ENCODE measurements at places on chromosomes 7 and 10.
A peak's percentile ranks its signal among the peaks of the same experiment; 100 is the strongest.

DNA sequence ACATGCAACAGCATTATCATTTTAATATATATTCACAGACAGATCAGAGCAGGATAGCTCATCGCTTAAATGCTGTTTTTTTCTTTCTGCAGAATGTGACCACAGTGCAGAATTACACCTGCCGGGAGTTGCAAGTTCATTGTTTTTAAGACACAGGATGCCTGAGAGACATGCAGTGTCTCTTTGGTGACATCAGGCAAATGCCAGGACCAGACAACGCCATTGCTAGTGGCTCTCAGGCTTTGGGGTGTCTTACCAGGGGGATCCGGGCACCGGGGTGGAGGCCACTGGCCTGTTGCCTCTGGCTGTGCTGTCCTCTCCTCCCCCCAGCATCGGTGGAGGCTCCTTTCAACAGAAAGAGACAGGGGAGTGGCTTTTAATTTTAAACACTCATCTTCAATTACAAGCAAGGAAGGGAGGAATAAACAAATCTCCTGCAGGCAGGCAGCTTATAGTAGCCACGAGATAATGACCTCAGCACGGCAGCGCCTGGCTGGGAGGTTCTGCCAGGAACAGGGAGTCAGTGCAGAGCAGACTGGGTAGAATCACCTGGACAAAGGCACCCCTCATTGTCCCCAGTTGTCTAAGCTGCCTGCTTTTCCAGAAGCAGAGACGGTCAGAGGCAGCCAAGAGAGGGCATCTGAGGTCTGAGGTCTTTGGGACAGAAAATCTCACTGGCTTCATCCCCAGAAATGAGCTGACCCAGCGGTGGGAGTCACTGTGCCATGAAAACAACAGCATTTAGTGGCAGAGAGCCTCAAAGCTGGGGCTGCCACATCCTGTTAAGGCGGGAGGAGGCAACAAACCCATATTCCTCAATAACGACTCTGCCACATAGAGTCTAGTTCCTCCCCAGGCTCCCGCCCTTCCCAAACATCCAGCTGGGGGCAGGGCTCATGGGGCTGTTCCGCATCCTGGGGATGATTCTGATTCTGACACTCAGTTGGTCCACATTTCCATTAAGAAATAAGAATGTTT lies 148.4 kb downstream of the TCERG1L start:
- no peak for DNase-seq

GRCh38 chr7:148871030-148871429 lies 13.1 kb downstream of the EZH2 start:
- no peak for DNase-seq

DNA sequence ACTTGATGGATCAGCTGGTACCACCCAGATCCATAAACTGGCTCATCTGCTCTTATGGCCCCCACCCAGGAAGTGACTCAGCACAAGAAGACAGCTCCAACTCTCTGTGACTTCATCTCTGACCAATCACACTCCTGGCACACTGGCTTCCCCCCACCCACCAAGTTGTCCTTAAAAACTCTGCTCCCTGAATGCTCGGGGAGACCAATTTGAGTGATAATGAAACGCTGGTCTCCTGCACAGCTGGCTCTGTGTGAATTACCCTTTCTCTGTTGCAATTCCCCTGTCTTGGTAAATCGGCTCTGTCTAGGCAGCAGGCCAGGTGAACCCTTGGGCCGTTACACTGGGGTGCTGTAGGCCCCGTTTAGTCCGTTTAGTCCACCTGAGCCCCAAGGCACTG lies 23.4 kb upstream of the BNIP3 start:
- no peak for DNase-seq

DNA sequence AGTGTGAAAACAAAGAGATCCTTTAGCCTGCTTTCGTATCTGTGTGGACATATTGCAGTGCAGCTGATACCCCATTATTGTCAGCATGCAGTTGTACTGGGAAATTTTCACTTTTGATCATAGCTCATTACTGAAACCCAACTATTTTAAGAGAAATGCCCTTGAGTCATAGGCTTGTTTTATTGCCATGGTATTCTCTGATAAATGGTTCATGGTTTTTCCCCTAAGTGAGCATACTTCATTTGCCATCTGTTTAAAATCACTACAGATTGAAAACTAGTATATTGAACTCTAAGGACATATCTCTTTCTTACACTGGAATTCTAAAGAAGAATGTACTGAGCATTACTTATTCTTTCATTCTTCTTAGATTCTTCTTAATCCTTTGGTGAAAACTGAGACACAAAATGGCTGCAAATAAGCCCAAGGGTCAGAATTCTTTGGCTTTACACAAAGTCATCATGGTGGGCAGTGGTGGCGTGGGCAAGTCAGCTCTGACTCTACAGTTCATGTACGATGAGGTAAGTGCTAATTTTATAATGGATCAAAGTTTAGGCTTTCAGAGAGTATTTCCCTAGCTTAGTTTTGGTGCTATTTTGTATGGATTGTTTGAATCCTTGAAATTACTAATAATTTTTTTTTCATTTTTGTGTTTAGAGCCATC lies 63.0 kb downstream of the RALA start:
- DNase-seq: no peak

DNA sequence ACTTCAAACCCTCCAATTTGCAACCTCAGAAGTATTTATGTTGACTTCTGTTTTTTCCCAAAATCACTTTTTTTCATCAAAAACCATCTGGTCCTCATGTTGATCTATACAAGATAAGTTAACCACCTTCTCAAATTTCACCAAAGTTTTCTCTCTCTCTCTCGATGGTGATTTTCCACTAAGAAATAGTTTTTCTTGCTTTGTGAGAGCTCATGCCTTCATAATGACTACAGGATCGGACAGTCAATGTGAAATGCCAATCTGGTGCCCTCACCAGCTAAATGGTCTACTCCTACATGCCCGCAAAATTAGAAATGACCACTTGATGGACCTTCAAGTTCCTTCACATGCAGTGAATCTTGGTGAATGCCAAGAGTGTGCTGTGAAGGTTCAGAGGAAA lies 40.4 kb downstream of the CNNM1 start:
- DNase-seq: no peak

- DNase-seq: no peak
These were observed 70.8 kb downstream of the FRMD4A start for GRCh38 chr10:14259696-14260566.

GRCh38 chr7:88806280-88807037 lies 10.9 kb upstream of the TEX47 start:
- no peak for DNase-seq

GRCh38 chr7:31875424-31875823 lies 188.4 kb downstream of the PPP1R17 start:
- no peak for DNase-seq

- peak; percentile 87 for DNase-seq
These were observed at the start of gene RBM28 for GRCh38 chr7:128343554-128344430. Gene RBM28 (minus strand): TSS chr7:128343908. CDS start chr7:128343793, 115 bp downstream.

DNA sequence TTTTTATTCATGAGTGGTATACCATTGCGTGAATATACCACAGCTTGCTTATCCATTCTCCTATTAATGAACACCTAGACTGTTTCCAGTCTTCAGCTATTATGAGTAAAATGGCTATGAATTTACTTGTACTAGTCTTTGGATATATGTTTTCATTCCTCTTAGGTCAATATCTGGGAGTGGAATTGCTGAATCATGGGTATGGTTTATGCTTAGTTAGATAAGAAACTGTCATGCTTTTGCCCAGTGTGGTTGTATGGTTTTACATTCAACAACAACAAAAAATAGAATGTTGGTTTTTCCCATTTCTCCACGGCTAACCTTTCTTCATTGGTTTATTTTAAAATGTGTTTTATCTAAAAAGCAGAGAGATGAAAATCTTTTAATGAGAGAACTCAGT lies 308.3 kb downstream of the PHF14 start:
- peak; percentile 63 for DNase-seq

DNA sequence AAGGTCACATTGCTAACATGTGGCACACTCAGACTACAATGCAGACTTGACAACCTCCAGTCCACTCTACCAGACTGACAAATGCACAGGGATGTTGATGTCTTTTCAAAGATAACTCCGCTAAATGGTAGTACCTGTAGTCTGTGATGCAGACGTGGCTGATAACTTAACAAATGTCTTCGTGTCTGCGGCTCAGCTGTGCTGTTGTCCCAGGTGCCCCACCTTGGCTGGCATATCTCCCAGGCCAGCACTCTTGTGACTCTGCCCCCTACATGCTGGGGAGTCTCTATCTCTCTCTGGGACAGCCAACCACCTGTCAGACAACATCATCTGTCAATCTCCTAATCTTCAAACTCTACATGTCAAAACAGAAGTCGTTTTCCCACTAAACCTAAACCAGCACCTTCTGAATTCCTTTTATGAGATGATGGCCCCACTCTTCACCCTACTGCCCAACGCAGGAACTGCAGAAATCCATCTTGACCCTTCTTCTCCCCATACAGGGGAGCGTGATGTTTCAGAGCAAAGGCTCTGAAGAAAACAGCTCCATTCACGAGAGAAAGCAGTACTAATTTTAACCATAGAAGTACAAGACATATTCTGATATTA lies 156.4 kb downstream of the USP6NL start:
- no peak for DNase-seq

DNA sequence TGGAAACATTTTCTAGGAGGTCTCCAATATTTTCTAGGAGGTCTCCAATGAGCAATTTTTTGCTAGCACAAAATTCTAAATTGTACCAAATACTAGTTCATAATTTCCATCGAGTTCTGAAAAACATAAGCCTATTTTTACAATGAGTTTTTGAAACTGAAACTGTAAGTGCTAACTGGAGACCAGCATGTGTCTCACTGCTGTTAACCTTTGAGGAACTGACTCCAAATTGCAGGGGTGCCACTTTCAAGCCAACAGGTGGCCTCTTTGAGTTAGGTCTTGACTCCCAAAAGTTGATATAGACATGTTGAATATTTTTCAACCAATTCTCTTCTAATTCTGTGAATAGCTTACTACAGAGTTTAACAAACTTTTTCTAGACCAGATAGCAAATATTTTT lies 58.8 kb downstream of the CAV1 start:
- DNase-seq: no peak

DNA sequence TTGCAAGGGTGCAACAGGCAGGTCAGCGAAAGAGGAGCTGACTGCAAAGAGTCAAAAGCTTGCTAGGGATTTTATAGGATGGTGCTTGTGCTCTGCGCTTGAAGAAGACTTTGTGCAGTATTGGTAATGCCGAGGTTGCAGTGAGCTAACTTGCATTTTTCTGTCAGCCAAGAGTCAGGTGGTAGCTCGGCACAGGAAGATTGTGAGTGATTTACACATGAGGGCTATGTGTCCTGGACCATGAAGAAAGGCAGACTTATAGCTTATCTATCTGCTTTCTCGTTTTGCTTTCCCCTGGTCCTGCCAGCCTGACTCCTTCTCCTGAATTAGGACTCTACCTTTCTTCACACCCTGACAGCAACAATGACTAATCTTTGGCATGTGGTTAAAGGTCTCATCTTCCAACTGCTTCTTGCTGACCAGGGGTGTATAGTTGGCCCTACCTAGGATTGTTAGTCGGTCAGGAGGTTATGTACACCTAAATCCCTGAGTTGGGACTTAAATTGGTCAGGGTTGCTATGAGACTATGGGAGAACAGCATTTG lies 4.1 kb upstream of the SYPL1 start:
- no peak for DNase-seq

DNA sequence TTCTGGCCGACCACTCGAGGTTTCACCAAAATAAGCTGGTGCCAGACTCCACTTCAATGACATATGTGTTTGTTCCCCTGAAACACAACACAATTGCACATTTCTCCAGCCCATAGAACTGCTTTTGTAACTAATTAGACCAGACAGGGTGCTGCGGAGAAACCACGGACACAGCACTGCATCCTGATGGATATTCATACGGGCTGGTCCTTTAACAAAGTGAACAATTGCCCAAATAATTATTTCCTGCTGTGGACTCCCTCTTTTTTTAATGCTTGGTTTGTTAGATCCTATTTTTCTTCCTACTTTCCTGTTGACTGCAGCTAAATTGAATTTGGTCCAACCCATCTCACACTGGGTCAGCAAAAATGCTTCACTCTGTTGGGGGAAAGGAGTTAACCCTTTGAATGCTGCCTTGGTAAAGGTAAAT lies 198.6 kb upstream of the BMPER start:
- no peak for DNase-seq

- no peak for DNase-seq
These were observed 284.8 kb downstream of the C7orf25 start for GRCh38 chr7:42627101-42627500.

- DNase-seq: no peak
These were observed 645 bp upstream of the COPG2 start for GRCh38 chr7:130669085-130669700.

- DNase-seq: no peak
These were observed 314.4 kb downstream of the ANKRD30A start for GRCh38 chr10:37439826-37440225.

DNA sequence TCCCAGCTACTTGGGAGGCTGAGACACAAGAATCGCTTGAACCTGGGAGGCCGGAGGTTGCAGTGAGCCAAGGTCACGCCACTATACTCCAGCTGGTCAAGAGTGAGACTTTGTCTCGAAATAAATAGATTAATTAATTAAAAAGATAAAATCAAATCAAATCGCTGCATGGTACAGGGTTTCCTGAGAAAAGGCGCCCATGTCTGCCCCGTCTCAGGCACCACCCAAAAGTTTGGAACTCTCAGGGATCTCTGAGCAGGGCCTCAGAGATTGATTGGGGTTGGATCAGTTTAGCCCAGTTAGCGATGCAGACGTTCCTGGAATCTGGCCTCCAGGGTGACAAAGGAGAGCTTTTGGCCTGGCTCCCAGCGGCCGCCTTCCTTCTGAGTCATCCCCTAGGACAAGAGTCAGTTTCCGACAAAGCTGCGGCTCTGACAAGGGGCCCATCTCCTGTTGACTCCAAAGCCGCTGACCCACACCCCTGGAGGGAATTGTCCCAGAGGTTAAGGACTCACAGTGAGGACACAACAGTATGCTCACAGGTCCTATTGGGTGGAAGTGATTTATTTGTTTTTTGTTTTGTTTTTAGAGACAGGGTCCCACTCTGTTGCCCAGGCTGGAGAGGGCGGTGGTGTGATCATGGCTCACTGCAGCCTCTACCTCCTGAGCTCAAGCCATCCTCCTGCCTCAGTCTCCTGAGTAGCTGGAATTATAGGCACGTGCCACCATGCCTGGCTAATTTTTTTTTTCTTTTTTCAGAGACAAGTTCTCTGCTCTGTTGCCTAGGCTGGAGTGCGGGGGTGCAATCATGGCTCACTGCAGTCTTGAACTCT lies 6.8 kb downstream of the ORAI2 start:
- DNase-seq: no peak

DNA sequence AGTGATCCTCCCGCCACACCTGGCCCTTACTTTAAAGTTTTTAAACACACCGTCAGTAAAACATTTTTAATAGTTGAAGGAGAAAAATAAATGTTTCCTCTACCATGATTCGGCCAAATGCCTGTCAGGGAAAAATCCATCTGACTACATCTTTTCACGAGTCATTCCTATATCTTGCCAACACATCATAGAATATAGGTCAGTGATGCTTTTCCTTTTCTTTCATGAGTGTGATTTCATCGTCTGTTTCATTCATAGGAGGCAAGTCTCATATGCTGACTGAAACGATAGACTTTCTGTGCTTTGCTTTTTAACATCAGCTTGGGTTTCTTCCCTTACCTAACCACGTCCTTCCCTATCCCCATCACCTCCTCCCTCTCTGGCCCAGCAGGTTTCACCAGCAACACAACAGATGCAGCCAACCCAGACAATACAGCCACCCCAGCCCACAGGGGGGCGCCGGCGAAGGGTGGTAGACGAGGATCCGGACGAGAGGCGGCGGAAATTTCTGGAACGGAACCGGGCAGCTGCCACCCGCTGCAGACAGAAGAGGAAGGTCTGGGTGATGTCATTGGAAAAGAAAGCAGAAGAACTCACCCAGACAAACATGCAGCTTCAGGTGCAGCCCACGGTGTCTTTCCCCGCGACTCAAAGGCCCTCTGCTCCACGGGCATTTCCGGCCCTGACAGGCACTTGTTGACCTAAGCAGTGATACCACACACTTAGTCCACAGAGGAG lies 149.2 kb downstream of the TRIL start:
- no peak for DNase-seq
